ENCODE measurements at places on chromosomes 5 and 9. TPM values are rescaled to one million over a fixed set of nuclear protein-coding genes. Genes with fewer than 3 reads are reported as not detected.

JADE2 gene
- total RNA-seq = 82.2 TPM

THBS4 gene
- total RNA-seq = 4.6 TPM

MCTP1 gene
- total RNA-seq = 1.7 TPM

SPINK6 gene
- 0.57 TPM for total RNA-seq

BAAT gene
- 0.10 TPM for total RNA-seq

SHC3 gene
- total RNA-seq = 0.46 TPM

FGFR4 gene
- 90.3 TPM for total RNA-seq

COX7C gene
- total RNA-seq = 516 TPM

DDX31 gene
- 16.4 TPM for total RNA-seq

RASEF gene
- 0.20 TPM for total RNA-seq

DNA sequence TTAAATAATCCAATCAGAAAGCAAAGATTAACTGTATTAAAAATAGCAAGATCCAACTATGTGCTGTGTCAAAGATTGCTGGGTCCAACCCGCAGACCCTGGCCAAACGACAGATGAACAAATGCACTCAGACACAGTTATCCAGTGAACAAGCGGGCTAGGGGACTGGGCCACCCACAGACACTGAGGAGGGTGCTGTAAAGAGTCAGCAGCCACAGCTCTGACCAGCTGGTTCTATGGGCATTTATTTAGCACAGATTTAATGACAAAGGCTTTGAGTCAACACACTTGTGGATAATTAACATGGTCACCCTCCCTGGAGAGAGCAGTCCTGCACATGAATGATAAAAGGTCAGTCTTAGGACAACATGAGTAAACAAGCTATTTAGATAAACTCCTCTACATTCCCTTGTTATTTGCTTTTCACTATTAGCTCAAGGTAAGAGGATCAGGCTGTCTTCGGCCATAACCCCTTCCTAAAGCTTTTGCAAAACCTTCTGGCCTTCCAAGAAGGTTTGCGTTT is 424.9 kb downstream of the HINT1 start:
- no peak for DNase-seq

GRCh38 chr5:11384441-11385250 is 519.6 kb downstream of the CTNND2 start:
- DNase-seq = peak; percentile 58

DNA sequence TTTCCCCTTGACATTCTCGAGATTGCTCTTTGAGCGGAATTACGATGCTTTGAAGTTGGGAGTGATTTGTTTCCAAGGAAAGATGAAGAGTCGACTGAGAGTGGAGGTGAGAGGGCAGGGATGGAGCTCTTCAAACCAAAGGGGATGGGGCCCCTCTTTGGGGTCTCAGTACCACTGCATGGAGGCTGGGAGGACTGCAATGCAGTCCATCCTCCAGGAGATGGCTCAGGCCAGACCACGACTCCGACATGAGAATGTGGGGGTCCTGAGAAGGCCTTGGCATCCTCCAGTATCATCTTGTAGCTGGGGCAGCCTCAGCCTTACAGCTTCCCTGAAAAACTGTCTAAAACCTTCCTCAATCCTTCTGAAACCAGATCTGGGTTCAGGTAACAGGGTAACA is 51.1 kb upstream of the CDKN2AIPNL start:
- DNase-seq = no peak

GRCh38 chr9:104896131-104896530 is 31.8 kb downstream of the ABCA1 start:
- no peak for DNase-seq

DNA sequence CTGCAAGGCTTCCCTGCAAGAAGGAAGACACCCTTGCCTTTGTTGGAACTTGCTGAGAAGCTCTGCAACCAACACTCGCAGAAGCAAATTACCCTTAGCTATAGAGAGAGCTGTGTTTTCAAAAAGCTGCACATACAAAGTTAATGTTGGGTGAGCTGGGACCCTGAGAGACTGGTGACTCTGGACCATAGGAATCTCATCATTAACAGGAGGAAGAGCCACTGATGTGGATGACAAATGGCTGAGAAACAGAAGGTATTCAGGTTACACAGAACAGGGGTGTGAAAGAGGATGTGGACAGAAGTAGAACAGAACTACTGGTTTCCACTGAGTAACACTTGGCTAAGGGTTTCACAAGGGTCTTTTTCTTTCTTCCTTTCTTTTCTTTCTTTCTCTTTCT is 493.5 kb downstream of the IRX1 start:
- DNase-seq = no peak

GRCh38 chr5:172544371-172545095 is 90.2 kb upstream of the SH3PXD2B start:
- DNase-seq = peak; percentile 5

GRCh38 chr5:83871533-83872395 is 151.1 kb upstream of the HAPLN1 start:
- no peak for DNase-seq

GRCh38 chr9:13970018-13970417 is 343.9 kb downstream of the NFIB start:
- no peak for DNase-seq

- no peak for DNase-seq
Observed at GRCh38 chr5:21680196-21680595, 1172.9 kb downstream of the CDH12 start.

GRCh38 chr9:109901201-109901600 is 121.2 kb downstream of the PALM2AKAP2 start:
- DNase-seq = no peak

GRCh38 chr5:155839251-155840037 is 487.5 kb upstream of the SGCD start:
- DNase-seq = no peak

DNA sequence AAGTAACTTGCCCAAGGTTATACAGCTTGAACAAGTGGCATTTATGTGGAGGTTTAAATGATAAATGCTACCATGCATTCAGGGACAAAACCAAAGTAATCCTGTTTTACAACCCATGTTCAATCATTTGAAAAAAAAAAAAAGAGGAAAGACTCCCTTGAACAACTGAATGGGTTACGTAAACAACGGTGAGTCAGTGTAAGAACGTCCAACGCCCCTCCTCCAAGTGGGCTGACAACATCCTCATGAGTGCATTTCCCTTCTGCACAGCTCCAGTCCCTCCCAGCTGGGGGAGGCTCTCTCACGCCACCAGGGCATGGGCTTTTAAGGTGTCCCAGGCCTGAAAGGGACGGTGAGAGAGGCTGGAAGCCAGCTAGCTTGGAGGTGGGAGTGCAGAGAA is 90.0 kb downstream of the PRRT1B start:
- DNase-seq = peak; percentile 75

GRCh38 chr5:172150514-172151425 is 37.3 kb downstream of the STK10 start:
- DNase-seq = no peak

DNA sequence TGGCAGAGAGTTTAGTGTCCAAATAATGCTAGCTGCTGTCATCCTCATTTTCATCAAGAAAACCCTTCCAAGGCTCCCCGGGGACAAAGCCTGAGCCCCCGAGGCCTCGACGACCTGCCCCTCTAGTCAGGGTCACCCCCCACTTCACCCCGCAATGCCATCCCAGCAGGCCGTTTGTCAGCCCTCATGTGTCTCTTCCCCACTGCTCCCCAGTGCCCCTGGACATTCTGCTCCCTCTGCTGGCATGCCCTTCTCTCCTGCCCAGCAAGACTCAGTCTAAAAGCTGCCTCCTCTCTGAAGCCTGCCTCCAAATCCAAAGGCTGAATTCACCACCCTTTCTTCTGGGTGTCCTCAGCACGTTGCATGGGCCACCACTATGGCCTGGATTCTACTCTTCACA is 59.3 kb downstream of the PAX5 start:
- no peak for DNase-seq

DNA sequence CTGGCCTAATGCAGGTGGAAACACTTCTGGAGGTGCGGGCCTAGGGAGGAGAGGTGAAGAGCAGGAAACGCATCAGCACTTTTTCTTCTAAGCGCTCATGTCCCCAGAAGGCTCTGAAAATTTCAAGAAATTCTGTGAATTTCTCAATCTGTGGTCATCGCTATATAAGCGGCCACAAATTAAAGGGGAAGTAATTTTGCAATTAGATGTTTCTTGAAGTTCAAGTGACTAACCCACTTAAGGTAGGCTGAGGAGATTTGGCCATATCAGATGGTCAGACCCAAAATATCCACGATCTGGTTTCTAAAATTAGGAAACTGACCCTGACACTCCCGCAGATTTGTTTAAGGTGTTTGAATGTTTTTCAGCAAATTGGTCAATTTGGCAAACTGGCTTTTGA is 16.6 kb upstream of the HMGCR start:
- no peak for DNase-seq

DNA sequence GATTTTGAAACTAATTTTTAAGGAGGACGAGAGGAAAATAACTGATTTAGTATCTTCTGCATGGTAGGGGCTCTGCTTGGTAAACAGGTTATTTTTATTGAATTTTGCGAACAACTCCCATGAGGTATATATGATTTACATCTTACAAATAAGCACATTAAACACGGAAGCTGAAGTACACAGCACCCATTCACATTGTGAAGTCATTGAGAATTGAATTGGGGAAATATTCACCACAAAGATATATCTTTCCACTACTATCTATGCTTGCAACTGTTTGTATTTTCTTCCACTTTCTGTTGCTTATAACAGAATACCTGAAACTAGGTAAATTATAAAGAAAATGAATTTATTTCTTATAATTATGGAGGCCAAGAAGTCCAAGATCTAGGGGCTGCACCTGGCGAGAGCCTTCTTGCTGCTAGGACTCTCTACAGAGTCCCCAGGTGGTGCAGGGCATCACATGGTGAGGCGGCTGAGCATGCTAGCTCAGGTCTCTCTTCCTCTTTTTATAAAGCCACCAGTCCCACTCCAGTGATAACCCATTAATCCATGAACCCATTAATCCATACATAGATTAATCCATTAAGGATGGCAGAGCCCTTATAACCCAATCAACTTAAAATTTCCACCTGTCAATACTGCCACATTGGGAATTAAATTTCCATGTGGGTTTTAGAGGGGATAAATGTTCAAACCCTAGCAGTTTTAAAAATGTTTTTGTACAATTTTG is 79.0 kb upstream of the ZNF608 start:
- no peak for DNase-seq

DNA sequence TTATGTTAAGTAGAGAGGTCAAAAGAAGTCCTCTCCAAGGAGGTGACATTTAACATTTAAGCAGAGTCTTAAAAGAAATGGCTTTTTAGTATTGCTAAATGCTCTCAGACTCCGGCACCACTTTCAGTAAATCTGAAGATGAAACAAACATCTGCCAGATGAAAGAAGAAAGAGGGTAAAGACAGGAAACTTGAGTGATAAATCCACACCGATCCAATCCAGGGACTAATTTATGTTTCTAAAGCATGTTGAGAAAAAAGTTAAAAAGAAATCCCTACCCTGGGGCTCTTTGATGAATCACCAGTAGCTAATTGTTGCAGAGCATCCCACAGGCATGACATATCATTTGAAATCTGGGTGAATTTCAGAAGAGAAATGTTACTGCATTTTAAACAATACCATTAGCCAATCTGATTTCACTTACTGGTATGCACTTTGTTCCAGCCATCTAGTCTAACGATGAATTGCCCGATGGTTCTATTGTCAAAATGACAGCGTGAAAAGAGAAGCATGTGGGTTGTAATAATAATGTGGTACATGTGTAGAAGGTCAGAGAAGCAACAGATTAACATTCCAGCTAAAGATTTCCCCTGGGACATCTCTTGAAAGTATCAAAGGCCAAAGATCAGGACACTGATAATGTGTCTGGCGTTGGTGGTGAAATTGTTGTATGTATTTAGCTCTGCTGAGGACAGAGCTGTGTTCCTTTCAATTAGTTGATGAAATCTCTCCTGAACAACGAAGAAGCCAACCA is 485.7 kb downstream of the CSNK1G3 start:
- no peak for DNase-seq

DNA sequence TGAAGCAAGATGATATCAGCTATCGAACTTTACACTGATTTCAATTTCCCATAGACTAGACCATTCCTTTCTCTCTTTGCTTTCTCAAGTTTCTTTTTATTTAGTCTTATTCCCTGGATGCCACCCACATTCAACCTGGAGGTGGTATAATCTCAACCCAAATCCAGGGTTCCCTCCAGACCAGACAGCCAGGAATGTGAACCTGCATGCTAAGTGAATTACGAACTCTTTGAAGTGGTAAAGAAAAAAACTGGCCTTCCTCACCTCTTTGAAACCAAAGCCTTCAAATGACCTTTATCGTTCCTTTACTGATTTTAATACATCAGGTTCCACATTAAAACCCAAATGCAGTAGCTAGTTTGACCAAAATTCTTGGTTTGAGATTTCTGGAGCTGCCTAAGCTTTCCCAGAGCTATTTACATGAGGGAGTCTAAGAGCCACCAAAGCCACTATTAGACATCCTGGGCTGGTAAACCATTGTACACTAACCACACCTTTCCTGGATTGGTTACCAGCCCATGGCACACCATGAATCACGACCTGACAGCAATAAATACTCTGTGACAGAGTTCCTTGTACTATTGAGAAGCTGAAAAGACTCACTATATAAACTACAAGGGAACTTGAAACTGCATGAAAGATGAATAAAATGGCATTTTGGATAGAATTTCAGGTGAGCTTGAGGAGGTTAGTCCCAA is 323.7 kb downstream of the ADAMTS6 start:
- DNase-seq = no peak

GRCh38 chr5:170289764-170290163 is 7.8 kb downstream of the LCP2 start:
- no peak for DNase-seq

Data from ovary (tissue), 10 donors.